Ureter (tissue), 1 donor: ENCODE measurements at places on chromosomes 6 and 20. TPM values are rescaled to one million over a fixed set of nuclear protein-coding genes. Genes with fewer than 3 reads are reported as not detected.

FAM229B gene
- 17.8 TPM for total RNA-seq

ARMH2 gene
- not detected for total RNA-seq

SLC17A1 gene
- total RNA-seq: not detected

DNA sequence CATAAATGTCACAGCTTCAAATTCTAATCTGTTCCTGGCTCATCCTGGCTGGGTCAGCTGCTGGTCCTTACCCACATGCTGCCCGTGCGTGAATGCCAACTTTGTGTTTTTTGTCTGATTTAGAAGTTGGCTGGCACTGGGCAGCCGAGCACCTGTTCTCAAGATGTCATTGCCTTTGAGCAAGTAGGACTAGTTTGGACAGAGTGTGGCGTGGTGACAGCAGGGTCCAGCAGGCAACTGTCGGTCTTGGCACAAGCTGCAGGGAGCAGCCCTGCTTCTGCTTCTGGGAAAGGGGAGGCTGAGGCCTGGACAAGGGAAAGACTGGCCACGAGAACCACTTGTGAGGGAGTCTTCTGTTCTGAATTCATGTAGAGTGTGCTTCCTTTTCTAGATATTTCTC lies 26.4 kb upstream of the ADRM1 start:
- DNase-seq: no peak

DNA sequence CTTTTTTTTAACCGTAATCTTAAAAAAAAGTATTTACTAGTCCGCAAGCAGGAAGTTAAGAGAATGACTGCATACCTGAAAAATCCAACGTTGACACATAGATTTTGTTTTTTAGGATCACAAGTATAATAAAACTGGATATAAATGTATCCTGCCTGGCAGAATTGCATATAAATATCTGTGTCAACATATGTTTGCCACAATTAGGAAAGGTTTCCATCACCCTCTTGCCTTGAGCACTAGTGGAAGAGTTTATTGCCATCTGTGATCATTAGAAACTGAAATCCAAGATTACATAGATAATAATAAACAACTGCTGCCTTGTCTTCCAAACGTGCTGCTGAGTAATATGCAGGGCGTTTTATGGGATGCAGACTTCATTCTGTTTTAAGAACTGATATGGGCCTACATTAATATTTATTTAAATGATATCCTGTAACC lies 27.9 kb downstream of the PLEKHG1 start:
- DNase-seq: no peak

DNA sequence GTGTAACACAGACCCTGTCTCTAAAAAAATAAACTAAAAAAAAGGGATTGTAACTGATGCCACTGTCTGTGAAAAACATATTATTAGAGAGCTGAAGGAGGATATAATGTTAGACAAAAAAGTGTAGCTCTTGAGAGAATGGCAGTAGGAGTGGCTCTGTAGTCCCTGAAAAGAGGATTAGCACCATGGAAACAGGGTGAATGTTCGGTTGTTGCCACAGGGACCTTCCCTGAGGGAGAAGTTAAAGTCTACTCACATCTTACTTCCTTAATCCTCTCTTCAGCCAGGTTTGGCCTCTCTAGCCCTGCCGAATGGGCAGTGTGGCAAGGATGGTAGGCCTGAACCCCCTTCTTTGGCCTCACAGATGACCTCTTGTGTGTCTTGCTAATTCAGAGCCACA lies 12.1 kb downstream of the SCAND1 start:
- no peak for DNase-seq

- no peak for DNase-seq
These were observed 37.0 kb downstream of the NDUFAF5 start for GRCh38 chr20:13821876-13822275.

DNA sequence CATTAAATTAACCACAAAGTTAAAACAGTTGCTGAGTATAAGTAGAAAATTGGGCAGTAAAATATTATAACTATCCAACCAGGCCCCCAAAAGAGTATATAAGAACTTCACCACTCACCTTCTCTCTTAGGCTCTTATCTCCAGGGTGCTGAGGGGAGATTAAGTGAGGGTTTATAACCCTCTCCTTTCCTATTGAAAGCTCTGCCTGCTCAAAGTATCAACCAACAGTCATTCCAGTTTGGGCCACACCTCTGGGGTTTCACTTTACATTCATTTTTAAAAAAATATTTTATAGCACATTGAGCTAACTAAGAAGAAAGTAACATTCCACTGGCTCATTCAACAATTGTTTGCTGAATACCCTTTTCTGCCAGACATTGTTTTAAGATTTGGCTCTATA lies 22.1 kb downstream of the GSTA4 start:
- no peak for DNase-seq

- DNase-seq: no peak
These were observed 109.2 kb downstream of the ESR1 start for GRCh38 chr6:151916680-151917164.

DNA sequence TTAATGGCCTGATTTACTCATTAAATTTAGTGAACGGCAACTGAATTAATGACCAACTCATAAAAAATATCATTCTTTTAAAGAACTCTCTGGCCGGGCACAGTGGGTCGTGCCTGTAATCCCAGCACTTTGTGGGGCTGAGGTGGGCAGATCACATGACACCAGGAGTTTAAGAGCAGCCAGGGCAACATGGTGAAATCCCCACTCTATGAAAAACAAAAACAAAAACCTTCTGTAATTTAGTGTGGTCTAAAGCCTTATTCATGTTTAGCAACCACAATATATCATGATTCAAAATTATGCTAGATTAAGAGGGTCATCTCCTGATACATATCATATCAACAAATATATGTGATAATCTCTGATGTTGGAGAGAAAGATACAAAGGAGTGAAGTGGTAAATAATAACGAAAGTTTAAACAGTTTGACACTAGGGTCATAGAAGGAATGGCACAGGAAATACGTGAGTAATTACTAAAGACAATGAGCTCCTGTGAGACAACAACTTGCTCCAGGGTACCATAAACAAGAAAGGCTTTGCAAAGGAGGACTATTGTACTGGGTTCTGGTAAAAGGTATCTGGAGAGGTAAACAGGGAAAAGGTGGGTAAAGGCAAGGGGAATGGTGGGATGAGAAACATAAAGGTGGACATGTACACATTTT lies 5.7 kb downstream of the ELOVL4 start:
- no peak for DNase-seq

DNA sequence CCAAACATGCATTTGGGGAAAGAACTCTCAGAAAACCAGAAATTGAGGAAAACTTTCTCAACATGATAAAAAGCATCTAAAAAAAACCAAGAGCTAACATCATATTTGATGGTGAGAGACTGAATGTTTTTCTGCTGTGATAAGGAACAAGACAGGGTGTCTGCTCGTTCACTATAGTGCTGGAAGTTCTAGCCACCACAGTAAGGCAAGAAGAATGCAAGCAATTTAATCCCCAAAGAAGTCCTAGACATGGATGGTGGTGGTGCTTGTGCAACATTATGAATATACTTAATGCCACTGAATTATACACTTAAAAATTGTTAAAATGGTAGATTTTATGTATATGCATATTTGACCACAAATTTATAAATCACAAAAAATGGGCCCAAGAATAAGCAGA lies 53.4 kb downstream of the LYRM2 start:
- DNase-seq: no peak

GRCh38 chr6:156599366-156599765 lies 177.8 kb upstream of the ARID1B start:
- no peak for DNase-seq

DNA sequence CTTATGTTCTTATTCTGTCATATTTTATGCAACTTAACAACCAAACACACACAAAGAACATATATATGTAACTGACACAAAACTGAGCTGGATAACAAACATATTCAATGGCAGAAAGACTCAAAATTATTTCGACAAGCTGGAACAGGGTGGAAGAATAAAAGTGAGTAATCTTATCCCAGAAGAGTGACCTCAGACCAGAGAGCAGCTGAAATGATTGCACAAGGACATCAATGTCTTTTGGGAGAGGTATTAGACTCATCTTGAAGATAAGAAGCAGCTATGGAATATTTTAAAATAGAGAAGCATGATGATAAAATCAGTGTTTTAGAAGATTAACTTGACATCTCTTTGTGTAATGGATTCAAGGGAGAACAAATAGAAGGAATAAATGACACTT lies 191.6 kb upstream of the PRDM1 start:
- DNase-seq: no peak

DNA sequence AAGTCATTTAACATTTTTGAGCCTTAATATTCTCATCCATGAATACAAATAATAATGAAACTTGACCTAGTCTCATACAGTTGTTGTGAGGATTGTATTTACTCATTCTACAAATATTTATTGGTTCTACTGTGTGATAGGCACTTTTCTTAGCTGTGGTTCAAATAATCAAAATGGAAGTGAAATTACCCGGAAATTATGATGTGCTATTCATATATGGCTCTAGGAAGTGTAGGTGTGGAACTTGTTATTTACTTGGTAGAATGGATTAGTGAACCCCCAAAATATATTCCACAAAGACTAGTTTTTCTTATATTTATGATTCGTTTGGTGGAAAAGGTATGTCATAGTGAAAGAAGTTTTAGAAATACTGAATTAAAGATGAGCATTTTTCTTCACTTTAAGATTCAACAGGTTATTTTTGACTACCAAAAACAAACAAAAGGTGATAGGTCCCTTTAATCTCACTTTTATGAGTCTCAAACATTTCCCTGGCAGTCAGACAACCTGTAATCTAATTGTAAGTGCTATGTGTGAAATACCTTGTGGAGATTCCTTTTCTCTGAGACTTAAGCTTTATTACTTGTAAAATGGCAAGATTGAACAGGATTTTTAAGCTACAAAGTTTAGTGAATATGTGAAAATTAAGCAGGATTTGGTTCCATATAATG lies 77.8 kb downstream of the STXBP5 start:
- no peak for DNase-seq

DNA sequence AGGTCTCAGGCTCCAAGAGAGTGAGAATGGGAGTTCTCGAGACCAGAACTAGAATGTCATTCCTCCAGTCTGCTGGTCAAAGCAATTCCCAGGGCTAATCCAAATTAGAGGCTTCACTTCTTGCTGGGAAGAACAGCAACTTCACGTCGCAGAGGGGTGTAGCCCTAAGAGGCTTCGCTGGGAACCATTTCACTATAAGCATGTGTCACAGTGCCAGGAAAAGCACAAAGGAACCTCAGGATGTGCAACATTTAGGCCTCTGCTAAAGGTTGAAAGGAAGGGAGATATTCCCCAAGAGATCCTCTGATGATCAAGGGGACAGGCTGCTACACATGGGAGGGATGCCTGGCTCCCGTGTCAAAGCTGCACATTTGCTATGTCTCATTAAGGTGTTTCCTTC lies 35.9 kb upstream of the NXT1 start:
- DNase-seq: no peak

- no peak for DNase-seq
These were observed 19.4 kb upstream of the KCNK16 start for GRCh38 chr6:39341937-39342336.

DNA sequence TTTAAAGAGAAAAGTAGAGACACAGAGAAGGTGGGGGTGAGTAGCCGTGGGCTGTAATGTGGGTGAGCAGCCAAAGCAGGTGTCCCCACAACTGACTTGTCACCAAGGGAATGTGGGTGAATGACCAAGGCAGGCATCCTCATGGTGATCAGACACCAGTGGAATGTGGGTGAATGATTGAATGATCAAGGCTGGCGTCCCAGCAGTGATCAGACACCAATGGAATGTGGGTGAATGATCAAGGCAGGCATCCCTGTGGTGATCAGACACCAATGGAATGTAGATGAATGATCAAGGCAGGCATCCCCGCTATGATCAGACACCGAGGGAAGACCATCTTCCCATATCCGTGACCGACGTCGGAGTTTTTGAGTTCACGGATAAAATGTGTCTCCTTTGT lies 49.8 kb upstream of the OR14J1 start:
- no peak for DNase-seq

DNA sequence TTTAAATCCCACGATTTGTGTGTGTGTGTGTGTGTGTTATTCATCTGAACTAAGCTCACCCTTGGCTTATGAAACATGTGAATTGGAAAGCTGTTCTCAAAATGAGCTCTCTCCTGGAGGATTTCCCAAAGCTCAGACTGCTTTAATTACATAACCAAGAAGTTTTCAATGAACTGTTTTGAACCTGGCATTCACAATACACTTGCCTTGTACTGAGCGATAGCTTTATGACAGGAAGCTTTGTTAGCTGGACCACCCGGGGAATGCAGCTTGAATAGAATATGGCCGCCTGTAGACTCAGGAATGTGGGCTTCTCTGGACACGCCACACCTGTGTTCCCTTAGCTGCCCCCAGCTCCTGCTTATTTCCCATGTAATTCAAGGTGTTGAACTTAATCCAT lies 71.4 kb upstream of the PREP start:
- no peak for DNase-seq
